ENCODE measurements at places on chromosomes 1 and 21.

DNA sequence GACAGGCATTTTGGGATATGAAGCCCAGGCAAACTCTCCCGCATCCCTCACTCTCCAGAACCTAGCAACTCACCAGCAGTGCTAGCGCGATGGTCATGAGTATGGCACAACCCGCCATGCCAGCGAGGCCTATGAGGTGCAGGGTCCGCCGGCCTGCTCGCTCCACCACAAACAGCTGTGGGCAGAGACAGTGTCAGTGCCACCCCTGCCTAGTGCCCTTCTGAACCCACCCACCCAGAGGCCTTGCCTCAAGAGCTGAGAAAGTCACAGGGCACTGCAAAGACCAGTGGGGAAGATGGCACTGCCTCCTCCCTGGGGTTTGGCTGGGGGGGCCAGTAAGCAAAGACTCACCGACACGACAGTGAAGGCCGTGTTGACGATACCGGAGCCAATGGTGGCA is 29.8 kb downstream of the SLC2A1 start:
- H3K4me1 ChIP-seq: peaks cover 51% of the 10 kb centered on the region
- DNase-seq: no peak
- H3K4me3 ChIP-seq: peak overlapping the region; percentile 21
- H3K36me3 ChIP-seq: peaks cover 11% of the 10 kb centered on the region
- no peaks in the 10 kb centered on the region for H3K27me3 ChIP-seq
- peak overlapping the region; percentile 77 for H3K27ac ChIP-seq

- H3K27me3 ChIP-seq: no peaks in the 10 kb centered on the region
- peaks cover 8% of the 10 kb centered on the region for H3K4me1 ChIP-seq
- H3K36me3 ChIP-seq: peaks cover 9% of the 10 kb centered on the region
- H3K27ac ChIP-seq: no peak overlapping the region
Observed at GRCh38 chr1:25487628-25488027, 55.8 kb upstream of the LDLRAP1 start.

DNA sequence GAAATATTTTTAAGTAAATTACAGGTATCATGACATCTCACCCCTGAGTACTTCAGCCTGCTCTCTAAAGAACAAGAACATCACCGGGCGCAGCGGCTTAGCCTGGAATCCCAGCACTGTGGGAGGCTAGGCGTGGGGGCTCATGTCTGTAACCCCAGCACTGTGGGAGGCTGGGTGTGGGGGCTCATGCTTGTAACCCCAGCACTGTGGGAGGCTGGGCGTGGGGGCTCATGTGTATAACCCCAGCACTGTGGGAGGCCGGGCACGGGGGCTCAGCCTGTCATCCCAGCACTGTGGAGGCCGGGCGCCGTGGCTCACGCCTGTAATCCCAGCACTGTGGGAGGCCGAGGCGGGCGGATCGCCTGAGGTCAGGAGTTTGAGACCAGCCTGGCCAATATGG is 7.7 kb upstream of the CDK11B start:
- H3K4me1 ChIP-seq: peaks cover 6% of the 10 kb centered on the region
- no peak overlapping the region for H3K27ac ChIP-seq
- no peak overlapping the region for H3K4me3 ChIP-seq
- no peaks in the 10 kb centered on the region for H3K36me3 ChIP-seq

GRCh38 chr1:161511018-161511755 is 5.9 kb downstream of the FCGR2A start:
- no peak overlapping the region for H3K27ac ChIP-seq
- H3K4me1 ChIP-seq: no peaks in the 10 kb centered on the region
- H3K27me3 ChIP-seq: peaks cover 30% of the 10 kb centered on the region
- peaks cover 2% of the 10 kb centered on the region for H3K36me3 ChIP-seq
- H3K4me3 ChIP-seq: no peak overlapping the region

Measured in T-helper 17 cell (primary cell).